Fibroblast of skin of back (primary cell): ENCODE measurements at places on chromosomes 1 and 21.

- peak; percentile 86 for DNase-seq
These were observed 127.4 kb downstream of the HMCN1 start for GRCh38 chr1:185861630-185862029.

- no peak for DNase-seq
These were observed 48.1 kb downstream of the CDC14A start for GRCh38 chr1:100400404-100400803.

- no peak for DNase-seq
These were observed 173.2 kb downstream of the SIPA1L2 start for GRCh38 chr1:232456714-232457113.

DNA sequence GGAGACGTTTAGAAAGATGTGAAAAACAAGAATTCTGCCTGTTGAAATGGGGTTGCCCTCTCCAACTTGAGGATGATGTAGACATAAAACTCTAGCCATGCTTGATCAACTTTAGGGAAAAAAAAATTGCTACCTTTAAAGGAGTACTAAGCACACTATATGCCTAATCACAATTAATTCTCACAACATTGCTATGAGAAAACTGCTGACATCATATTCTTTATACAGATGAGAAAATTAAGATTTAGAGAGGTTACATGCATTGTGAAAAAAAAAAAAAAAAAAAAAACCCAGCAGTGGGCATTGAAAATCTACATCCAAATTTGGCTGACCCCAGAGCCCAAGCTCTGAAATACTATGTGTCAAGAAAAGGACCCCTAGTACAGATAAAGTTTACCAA lies 617.2 kb upstream of the ADGRL2 start:
- no peak for DNase-seq

DNA sequence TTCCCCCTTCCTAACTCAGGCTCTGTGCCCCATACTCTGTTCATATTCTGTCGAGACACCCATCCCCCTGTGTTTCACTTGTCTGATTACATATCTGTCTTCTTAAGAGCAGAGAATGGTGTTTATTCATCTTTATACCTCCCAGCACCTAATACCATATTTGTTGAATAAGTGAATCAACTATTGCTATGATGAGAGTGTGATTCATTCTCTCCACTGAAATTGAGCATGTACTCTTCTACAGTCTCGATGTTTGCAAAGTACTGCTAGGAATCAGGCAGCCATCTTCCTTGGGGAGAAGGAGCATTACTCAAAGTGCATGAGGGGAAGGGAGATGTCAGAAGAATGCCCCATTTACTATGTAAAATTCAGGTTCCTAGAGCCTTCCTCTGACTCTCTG lies 27.0 kb downstream of the TBX15 start:
- DNase-seq = peak; percentile 60

GRCh38 chr1:62288224-62288623 lies 31.0 kb downstream of the KANK4 start:
- no peak for DNase-seq

DNA sequence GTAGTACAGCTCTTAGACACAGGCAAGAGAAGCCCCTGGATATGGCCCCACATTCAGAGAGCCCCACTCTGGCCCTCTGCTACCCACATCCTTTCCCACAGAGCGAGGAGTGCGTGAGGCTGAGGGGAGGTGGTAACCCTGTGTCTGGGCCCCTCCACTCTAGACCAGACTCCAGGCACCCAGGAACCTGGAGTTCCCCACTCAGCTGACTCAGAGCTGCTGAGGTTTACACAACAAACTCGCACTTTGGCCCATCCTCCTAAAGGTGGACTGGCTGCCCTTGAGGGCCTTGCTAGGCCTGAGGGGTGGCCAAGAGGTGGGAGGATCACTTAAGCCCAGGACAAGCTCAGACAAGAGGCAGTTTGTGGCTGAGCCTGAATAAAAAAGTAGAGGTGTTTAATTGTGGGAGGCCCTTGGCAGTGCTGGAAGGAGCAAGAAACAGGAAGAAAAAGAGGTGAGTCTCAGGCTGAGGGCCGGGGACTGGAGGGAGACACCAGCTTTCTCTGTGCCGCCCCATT lies 10.7 kb downstream of the MR1 start:
- DNase-seq = no peak
